Activated CD8-positive, alpha-beta memory T cell treated with anti-CD3 and anti-CD28 coated beads for 24 hours (primary cell): ENCODE measurements at places on chromosomes 5 and 9.

DNA sequence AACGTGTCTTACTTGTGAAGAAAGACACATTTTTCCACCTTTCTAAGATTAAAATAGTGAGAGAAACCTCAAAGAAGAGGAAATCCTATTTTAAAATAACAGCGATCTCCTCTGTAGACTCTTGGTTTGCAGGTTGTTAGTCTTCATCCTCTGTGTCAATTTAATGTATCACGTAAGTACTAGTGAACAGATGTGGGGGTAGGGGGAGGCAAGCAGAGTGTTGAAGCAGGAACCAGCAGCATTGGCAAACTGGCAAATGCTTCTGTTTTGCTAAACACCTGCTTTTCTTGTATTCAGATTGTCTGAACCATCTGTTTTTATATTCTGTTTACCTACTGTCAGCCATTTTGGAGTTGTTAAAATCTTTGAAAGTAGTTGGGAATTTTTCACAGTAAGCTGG lies 159.3 kb upstream of the TLX3 start:
- DNase-seq = no peak

GRCh38 chr5:66628561-66628960 lies 32.4 kb downstream of the MAST4 start:
- DNase-seq = no peak

- no peak for DNase-seq
Observed at GRCh38 chr5:149133795-149134777, 7.2 kb upstream of the ABLIM3 start.

DNA sequence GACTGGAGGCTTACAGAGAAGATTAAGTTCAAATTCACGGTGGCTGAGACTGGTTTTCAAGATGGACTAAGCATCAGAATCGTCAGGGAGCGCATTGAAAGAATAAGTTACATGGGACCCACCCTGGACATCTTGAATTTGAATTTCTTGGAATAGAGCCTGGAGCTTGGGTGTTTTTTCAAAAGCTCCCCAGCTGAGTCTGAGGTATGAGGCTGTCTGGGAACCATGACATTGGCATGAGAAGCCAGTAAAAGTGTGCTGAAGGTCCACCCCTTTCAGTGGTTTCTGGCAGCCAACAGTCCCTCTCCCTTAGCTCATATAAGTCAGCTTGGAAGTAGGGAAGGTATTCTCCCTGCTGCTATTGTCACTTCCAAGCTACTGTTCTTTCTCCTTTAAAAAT lies 97.8 kb downstream of the MAST4 start:
- no peak for DNase-seq

GRCh38 chr5:18749763-18750162 lies 1115.5 kb downstream of the TAF11L14 start:
- no peak for DNase-seq

DNA sequence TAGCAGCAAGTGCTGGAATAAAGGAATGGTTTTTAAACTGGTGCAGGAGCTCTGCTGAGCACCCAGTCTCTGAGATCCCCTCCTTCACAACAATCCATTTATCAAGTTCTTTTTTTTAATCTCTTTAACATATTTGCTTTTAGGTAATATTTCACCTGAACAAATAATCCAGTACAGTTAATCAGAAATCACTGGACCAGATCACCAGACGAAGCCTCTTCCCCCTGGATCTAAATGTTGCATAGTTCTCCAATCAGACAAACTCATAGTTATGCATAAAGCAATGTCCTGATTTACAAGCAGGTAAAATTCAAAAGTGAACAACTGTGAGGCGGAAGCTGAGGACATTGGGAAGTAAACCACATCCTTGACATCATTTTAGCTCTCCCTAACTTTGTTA lies 657.7 kb upstream of the RORB start:
- DNase-seq = no peak

DNA sequence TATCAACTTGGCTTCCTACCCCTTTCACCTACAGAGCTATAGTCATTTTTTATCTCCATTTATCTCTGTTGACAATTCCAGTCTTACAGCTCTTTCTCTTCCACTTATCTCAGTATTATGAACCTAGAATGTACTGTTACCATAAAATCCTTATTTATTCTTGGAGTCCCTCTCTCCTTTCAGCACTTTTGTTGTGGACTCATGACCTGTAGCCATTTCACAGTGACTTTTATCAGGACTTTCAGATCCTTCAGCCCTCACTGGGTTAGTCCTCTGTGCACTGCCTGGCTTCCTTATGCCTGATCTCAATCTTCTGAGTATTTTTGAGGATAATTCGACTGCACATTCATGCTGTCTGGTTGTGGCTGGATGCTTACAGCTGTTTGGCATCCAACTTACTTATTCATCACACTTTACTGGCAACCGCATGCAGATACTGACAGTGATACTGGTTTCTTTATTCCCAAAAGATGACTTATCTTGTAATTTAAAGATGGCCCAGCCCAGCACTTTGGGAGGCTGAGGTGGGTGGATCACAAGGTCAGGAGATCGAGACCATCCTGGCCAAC lies 293.3 kb downstream of the MAN2A1 start:
- DNase-seq = no peak

DNA sequence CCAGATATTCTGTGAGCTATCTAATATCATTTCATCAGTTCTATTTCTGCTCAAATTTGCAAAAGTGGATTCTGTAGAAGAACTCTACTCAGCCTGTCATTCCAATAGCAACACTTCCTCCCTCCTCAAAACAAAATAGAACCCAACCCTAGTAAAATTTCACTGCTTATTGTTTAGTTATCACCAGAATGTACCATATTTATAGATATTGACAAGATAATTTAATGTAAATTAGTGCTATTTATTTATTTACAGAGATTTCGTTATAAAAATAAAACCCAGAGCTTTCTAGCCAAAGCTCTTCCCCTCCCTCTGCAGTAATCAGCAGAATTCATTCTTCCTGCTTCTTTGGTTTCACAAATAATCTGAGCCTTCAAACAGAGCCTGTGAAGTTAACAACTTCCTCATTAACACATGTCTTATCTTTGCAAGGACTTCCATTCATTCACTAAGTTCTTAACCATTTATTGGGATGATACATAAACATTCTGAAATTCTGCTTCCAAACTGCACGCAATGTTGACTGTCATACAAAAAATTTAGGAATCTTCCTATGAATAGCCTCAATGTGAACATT lies 73.7 kb upstream of the PJA2 start:
- DNase-seq = no peak
